ENCODE measurements at places on chromosomes 6 and 20.

- no peak for DNase-seq
Observed at GRCh38 chr20:62590309-62591121, 51.8 kb upstream of the SLCO4A1 start.

- no peak for DNase-seq
Observed at GRCh38 chr6:53986165-53986720, 125.0 kb upstream of the MLIP start.

DNA sequence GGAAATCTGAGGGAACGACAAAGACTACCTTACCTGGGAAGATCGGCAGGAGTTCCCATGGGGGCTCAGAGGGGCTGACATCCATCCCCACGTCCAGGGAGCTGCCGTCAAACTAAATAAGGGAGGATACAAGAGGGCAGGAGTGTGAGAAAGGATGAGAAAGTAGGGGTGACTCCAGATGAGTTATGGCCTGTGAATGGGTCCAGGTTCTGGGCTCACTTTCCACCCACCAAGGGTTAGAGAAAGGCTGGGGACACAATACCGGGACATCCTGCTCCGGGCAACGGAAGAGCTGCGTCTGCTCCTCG lies 683 bp downstream of the ATF6B start:
- DNase-seq = no peak

- DNase-seq = no peak
Observed at GRCh38 chr6:149254253-149254652, 63.3 kb upstream of the TAB2 start.

- no peak for DNase-seq
Observed at GRCh38 chr20:21323640-21324039, 20.5 kb downstream of the XRN2 start.

DNA sequence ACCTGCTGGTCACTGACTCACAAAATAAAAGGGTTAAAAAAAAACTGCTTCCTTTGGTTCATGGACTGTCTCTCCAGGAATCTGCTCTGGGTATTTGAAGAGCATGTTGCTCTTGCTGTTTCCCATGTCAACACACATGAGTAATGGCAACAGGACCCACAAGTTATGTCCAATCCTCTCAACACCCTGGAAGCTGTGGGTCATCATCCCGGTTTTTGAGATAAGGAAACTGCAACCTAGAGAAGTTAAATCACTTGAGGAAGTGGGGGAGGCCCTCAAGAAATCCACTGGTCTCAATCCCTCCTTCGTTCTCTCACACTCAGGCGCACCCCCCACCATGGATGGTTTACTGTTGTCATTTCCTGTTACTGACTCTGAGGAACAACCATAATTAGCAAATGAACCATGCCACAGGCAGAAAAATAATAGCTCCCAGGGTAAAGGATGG lies 12.4 kb downstream of the MAP1LC3A start:
- DNase-seq = no peak

- DNase-seq = no peak
Observed at GRCh38 chr6:99514089-99514488, 1.1 kb downstream of the USP45 start.

GRCh38 chr6:138017166-138017757 lies 90.0 kb downstream of the PERP start:
- DNase-seq = no peak

GRCh38 chr6:112251171-112251875 lies 3.0 kb downstream of the LAMA4 start:
- DNase-seq = no peak

DNA sequence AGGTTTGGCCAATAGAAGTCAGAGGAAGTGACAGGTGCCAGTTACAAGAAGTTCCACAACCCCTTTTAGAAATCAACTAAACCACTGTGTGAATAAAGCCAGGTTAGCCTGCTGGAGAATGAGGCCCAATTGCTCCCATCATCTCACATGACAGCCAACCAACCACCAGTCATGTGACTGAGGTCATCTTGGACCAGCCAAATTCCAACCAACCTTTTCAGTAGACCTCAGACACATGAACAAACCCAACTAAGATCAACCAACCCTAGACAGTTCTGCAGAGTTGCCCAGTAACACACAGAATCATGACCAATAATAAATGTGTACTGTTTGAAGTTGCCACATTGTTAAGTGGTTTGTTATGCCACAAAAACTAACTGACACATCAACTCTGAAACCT lies 44.6 kb upstream of the GGTLC1 start:
- DNase-seq = no peak

DNA sequence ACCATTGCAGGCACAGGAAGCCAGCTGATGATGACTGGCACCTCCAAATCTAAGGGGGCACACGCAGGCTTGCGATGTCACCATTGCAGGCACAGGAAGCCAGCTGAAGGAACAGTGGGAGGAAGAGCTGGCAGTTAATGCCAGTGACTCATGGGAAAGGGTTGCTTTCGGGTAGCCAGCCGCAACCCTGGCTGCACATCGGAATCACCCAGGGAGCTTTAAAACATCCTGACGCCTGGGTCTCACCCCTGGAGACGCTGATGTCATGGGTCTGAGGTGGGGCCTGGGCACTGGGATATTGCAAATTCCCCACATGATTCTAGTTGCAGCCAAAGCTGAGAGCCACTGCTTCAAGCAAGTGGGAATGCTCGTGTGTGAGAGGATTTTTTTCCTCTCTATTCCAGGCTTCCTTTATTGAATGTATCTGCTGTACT lies 16.1 kb upstream of the CCN6 start:
- no peak for DNase-seq

GRCh38 chr6:159249128-159249527 lies 79.9 kb downstream of the FNDC1 start:
- no peak for DNase-seq

DNA sequence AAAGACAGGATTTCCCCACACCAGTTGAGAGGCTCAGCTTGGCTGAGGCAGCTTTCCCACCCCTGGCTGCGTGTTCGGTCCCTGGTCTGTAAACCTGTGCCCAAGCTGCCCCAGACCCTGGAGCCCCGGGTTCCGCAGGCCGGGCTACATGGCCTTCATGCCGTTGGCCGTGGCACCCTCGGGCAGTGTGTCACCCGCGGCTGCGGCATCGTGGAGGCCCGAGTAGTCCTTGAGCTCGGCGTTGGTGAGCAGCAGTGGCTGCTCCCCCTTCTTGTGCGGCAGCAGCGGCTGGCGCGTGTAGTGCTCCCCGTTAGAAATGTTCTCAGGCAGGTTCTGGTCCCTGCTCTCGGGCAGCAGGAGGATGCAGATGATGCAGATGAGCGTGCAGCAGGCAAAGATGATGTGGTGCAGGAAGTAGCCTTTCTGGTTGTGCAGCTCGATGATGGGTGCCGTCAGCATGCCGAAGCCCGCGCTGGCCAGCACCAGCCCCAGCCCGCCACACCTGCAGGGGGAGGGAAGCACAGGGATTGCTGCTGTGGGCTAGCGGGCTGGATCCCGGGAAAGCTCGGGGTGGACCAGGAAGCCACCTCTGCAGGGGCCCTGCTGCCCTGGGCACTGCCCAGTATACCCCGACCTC lies 14.3 kb downstream of the PSMG4 start:
- DNase-seq = no peak

- no peak for DNase-seq
Observed at GRCh38 chr6:24888715-24889370, 46.9 kb downstream of the RIPOR2 start.

DNA sequence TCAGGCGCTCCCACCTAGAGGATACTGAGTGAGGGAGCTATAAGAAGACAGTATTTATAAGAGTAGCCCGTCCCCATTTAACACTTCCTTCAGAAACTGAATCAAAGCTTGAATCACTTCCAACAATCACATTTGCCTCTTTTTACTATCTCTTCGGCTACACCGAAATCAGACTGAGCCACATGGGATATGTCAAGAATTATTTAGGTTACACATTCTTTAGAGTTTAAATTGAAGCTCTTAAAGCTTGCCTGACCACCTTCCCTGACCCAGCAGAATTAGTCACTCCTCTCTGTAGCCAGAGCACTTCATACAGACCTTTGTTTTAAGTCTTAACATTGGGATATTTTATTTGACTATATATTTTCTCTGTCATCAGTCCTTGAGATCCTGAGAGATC lies 163.7 kb downstream of the MAFB start:
- DNase-seq = no peak

DNA sequence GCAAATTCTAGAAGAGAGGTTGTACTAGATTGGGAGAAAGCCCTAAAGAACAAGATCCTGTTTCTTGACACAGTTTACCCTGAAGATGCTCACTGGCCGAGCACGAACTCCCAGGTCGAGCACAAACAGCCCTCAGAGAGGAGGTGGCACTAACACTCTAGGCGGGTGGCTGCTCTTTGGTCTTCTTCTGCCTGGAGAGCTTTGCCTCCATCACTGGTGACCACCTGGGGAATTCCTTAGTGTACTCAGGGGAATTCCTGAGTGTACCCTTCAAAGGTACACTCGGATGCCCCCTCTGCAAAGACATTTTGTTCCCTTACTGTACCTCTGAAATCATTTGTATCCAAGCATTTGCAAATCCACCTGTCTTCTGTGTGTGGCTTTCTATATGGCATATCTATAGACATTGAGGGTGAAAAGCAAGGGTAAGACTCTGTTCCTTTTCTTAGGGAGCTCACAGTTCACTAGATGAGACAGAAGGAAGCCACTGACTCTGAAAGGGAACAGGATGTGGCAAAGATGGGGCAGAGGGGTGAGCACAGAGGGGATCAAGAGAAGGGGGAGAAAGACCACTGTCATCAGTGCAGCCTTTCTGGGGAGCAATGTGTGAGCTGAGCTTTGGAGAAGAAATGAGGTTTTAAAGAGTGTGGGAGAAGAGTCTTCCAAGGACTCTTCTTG lies 169.8 kb upstream of the PROKR2 start:
- DNase-seq = no peak

- DNase-seq = no peak
Observed at GRCh38 chr6:36362551-36363370, 24.7 kb downstream of the ETV7 start.

- DNase-seq = no peak
Observed at GRCh38 chr6:9458424-9458823, 956.5 kb downstream of the TFAP2A start.

DNA sequence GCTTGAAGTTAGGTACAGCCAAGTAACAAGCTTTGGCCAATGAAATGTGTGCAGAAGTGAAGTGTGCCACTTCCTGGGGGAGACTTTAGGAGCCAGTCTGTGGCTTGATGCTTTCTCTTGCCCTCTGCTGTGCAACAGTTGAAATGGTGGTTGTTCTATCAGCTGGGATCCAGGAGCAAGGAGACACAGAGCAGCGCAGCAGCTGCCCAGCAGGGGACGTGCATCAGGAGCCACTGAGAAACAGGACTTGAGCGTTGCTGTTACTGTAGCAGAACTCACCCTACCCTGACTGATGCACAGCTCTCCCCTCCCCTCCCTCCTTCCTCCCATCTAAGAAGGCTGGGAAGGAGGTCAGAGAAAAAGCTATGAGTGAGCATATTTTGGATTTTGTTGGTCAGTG lies 18.9 kb upstream of the CCN5 start:
- no peak for DNase-seq

DNA sequence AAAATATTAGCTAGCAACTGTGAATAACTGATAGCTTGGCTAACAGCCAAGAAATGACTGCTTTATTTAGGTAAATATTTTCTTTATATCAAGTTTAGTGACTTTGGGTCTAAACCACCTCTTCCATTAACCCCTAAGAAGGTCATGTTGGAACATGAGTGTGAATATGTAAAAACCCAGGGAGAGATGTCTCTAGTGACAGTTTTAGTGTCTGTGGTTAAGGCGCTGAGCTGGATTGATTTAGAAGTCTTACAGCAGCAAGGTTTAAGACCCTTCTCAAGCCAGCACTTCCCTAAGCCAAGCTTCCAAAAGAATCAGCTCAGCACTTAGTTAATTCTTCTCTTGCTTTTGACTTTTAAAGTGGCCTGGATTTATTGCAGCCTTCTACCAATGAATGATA lies 11.4 kb upstream of the SIRT5 start:
- no peak for DNase-seq

- DNase-seq = no peak
Observed at GRCh38 chr6:123655521-123656306, 19.0 kb upstream of the TRDN start.

DNA sequence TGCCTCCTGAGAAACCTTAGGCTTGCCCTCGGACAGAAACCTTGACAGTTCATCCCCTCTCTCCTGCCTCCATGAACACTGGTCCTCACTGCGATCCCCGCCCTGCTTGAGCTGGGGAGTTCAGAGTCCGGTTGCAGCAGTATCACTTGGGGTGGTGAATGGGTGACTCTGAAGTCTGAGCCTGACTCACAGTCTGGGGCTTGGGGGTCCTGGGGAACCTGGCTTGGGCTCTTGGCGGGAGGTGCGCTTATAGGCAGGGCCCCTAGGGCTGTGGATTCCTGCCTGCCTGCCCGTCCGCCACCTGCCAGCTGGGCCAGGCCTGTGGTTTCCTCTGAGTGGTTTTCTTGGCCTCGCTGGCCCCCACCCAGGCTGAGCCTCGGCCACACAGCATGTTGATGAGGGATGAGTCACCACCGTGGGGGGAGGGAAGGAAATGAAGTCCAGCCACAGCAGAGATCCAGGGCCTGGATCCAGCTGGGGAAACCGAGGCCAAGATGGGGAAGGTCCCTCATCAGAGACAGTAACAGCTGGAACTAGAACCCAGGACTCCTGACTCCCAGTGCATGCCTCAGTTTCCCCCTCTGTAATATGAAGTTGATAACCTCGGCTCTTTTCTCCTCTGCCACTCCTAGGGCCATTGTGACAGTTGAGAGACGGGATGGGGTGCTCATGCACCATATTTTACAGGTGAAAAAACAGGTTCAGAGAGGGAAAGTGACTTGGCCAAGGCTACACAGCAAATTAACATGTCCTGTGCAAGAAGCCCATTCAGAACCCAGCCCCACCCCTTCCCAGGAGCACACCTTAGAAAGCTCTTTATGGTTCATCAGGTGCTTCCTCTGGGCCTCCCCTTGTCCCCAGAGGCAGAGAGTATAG lies 9.2 kb downstream of the FOXS1 start:
- no peak for DNase-seq

DNA sequence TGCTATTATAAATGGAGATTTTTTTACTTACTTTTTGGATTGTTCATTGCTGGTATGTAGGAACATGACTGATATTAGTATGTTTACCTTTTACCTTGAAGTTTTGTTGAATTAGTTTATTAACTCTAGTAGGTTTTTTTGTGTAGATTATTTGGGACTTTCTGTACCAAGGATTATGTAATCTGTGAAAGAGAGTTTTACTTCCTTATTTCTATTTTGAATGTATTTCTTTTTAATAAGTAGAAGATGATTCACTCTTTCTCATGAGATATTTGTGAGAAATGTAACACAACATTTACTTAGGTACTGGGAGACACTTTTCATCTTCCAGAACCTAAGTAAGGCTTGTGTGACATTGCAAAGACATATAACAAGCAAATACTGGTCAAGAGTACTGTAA lies 473.9 kb upstream of the HS3ST5 start:
- DNase-seq = no peak

DNA sequence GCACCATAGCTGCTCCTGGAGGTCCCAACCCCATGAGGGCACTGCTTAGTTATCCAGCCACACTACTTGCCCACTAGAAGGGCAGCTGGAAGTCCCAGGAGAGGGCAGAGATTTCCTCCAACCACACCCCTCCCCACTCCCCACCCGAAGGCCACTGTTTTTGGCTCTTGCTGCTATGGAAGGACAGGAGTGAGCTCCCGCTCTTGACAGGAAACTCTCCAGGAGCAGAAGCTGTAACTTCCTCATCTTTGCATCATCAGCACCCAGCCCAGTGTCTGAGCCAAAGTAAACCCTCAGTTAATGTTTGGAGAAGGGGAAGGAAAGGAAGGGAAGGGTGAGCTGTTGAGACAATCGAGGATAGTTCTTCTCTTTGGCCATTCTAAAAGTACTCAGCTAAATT lies 120.7 kb downstream of the MTFR2 start:
- DNase-seq = no peak
